ENCODE measurements at places on chromosomes 13 and 19.

GRCh38 chr13:91355099-91355825 lies 7.8 kb downstream of the MIR17HG start:
- no peak for DNase-seq

DNA sequence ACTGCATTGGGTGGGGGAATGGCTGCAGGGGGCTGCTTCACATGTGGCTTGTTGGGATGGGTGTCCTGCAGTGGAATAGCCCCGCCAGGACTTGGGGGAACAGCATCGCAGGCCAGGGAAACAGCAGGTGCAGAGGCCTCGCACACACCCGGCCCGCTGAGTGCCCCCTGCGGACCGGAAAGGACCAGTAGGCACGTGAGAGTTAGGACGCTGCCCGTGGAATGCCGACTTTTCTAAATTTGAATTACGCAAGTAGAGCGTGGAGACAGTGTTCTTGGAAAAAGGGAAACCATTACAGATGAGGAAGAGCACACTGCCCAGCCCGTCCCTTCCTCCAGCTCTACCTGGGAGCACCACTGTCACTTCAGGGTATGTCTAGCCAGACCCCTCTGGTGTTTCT lies 11.5 kb downstream of the DNM2 start:
- DNase-seq: no peak

GRCh38 chr13:114281351-114282040 lies at the start of gene UPF3A:
TSS of gene UPF3A (plus strand) at chr13:114281601. CDS start at chr13:114281640, 39 bp downstream.
- DNase-seq: peak; percentile 83

DNA sequence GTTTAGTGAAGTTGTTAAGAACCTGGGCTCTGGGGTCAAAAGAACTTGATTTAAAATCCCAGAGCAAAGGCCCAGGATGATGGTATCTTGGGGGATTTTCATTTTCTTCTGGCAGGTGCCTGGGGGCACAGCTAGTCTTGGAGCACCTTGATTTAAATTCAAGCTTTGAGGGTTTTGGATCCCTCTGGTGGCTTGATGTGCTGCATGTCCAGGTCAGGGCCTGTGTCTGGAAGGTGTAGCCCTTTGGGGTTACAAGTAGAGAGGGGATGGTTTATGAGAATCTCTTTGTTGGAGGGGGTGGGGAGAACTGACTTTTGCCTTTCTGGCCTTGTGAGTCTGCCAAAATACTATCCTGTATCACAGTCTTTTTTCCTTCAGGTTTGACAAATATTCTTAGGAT lies 55.8 kb downstream of the AKAP11 start:
- DNase-seq: no peak

- DNase-seq: no peak
These were observed 41.9 kb downstream of the CERS4 start for GRCh38 chr19:8251025-8251472.

DNA sequence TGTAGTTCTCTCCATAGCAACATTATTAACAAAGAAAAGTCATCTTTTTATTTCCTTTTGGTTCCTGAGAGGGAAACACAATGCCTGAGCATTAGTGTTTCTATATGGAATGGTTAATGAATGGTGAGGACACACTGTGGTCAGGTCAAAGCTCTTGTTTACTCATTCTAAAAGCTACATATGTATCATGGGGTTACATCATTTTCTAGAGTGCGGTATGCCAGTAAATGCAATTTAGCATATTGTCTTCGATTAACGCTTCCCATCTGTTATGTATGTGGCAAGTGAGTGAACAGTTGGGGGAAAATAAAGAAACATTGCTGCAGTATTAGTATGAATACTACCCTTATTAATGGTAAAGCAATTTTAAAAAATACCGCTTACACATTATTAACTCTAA lies 1152.2 kb upstream of the SPRY2 start:
- DNase-seq: no peak

DNA sequence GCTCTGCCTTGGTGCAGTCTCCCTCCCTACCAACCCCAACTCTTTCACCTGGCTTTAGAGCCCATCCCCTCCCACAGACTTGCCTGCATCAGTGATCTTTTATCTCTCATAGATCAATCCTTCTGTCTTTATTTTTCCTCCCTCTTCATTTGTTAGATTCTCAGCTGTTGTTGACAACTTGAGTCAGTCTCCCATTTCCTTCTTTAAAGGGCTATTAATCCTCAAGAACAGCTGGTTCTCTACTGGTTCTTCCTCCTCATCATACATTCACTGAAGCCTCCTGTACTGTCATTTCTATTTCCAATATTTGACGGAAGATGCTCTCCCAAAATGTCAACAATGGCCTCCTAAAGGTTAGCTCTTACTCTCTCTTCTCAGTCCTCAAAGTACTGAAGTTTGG lies 408.2 kb downstream of the TBC1D4 start:
- no peak for DNase-seq

DNA sequence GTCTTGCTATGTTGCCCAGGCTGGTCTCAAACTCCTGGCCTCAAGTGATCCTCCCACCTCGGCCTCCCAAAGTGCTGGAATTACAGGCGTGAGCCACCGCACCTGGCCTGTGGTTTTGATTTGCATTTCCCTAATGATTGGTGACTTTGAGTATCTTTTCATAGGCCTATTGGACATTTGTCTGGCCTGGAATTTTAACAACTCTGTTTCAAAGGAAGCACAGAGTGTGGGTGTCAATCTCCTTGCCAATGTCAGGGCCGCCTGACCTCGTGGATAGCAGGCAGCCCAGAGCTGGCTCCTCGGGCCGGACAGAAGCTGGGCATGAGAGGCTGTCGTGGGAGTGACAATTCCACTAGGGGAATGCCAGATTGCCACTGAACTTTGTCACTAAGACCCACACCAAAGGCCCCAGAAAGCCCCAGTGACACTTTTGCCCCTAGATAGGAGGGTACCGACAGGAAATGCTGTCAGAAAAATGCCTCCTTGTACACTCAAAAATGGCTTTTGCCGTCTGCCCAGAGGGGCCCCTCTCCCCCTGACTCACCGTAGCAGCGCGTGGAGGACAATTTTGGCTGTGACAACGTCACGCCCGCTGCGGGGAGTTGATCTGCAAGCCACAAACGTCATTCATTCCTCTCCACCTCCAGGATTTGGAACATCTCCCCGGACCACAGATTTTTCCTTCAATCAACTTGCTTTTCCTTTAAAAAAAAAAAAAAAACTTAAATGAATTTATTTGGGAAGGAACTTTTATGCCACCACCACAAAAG lies 11.7 kb upstream of the ADGRE5 start:
- DNase-seq: peak; percentile 93

GRCh38 chr13:113976711-113977684 lies 3.1 kb upstream of the C13orf46 start:
- DNase-seq: no peak

GRCh38 chr19:39308531-39309304 lies 11.9 kb downstream of the LRFN1 start:
- DNase-seq: no peak

DNA sequence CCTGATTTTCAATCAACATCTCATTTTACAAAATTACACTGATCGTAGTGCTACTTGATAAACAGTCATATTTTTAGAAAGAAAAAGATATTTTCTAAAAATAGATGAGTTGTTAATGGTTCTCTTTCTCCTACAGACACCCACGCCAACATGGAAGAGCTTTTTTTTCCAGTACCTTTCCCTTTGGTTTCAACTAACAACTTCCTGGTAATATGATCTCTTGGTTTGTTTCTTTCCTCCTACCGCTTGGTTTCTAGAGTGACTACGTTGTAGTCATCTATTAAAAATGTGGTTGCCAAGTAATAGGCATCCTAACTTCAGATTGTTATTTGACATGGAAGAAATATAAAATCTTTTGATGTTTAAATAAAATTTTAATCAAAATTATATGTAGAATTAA lies 189.0 kb downstream of the LACC1 start:
- no peak for DNase-seq

DNA sequence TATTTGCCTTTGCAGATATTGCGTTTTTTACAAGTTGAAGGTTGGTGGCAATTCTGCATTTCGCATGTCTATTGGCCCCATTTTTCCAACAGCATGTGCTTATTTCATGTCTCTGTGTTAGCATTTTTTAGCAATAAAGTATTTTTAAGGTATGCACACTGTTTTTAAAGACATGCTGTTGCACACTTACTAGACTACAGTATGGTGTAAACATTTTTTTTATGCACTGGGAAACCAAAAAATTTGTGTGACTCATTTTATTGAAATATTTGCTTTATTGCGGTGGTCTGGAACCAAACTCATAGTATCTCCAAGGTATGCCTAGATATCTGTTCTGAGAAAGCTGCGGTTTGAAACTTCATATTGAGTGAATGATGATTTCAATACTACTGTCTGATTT lies 55.4 kb upstream of the RNF113B start:
- DNase-seq: no peak

- DNase-seq: no peak
These were observed at the start of gene RSPH6A for GRCh38 chr19:45814851-45815480. TSS of gene RSPH6A (minus strand) at chr19:45815308. CDS start at chr19:45815176, 132 bp downstream.

DNA sequence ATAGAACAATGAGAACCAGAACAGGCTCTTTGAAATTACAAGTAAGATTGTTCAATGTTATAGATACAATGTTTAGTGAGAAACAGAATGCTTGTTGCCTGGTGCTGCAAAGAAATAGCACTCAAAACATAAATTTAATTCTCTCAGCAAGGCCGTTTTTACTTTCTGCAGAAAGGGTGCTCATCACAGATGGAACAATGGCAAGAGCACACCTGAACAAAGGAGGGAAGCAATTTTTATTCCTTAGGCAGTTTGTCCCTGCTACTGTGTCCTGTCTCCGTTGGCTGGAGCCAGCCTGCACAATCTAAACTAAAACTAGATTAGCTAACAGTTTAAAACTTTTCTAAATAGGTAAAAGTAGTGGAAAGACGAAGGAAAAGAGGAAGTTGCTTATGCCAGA lies 10.4 kb upstream of the ZNF8 start:
- no peak for DNase-seq

GRCh38 chr19:11481534-11482383 lies 913 bp upstream of the ELAVL3 start:
- DNase-seq: peak; percentile 61

GRCh38 chr19:40592170-40592569 lies 9.0 kb upstream of the LTBP4 start:
- DNase-seq: peak; percentile 55

DNA sequence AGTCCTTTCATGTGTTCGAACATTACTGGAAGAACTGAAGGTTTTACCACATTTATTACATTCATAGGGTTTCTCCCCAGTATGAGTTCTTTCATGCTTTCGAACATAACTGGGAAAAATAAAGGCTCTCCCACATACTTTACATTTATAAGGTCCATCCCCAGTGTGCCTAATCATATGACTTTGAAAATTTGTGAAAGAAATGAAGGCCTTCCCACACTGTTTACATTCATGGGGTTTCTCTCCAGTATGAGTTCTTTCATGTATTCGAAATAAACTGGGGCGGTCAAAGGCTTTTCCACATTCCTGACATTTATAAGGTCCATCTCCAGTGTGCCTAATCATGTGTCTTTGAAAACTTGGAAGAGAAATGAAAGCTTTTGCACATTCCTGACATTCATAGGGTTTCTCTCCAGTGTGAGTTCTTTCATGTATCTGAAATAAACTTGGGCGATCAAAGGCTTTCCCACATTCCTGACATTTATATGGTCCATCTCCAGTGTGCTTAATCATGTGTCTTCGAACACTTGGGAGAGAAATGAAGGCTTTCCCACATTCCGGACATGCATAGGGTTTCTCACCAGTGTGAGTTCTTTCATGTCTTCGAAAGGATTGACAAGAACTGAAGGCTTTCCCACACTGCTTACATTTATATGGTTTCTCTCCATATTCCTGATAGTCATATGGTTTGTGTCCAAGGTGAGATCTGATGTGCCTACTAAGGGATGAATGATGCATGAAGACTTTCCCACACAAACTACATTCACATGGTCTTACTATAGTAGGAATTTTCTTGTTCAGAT lies 24.0 kb downstream of the ZNF564 start:
- DNase-seq: no peak

DNA sequence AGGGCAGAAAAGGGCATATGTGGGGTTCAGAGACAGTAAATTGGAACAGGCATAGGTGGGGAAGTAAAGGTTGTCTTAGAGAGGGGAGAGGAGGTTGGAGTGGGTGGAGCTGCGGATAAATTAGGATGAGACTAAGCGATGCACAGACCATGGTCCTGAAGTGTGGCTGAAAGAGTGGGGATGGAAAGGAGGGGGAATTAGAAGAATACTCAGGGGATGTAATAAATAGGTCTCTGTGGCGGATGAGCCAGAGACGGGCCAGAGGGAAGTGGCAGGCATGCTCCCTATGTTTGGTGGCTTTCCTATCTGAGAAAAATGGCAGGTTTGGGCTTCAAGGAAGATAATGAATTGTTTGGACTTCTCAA lies 123.4 kb downstream of the OLFM4 start:
- no peak for DNase-seq

GRCh38 chr13:112769615-112770014 lies 79.8 kb downstream of the ATP11A start:
- no peak for DNase-seq

DNA sequence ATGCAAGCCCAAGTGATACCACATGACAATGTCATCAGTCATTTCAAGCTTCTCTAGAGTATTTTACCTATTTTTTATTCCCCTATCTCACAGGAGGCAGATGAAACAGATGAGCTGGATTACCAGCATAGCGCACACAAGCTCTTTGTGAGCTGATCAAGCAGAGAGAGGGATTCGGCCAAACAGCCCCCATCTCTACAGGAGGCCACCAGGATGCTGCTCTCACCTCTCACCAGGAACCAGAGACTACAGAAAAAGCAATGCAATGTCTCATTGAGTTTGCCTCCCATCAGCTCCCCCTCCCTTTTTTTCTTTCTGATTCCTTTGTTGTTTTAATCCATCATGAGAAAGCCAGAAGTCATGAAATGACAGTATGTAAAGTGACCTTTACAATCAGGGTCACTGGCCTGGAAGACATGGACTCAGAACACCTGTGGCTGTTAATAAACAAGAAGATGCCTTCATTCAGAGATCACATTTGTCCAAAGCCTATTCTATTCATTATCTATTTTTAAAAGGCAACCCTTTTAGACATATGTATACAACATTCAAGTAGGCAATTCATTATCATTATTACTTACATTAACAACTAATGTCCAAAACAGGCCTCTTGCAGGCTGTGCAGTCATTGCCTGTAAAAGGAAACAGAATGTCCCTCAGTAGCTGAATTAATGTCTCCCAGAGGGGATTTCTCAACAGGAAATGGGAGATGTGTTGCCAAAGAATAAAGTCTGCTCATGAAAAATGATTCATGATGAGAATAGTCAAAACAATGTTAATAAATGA lies 656.6 kb downstream of the TBC1D4 start:
- no peak for DNase-seq

DNA sequence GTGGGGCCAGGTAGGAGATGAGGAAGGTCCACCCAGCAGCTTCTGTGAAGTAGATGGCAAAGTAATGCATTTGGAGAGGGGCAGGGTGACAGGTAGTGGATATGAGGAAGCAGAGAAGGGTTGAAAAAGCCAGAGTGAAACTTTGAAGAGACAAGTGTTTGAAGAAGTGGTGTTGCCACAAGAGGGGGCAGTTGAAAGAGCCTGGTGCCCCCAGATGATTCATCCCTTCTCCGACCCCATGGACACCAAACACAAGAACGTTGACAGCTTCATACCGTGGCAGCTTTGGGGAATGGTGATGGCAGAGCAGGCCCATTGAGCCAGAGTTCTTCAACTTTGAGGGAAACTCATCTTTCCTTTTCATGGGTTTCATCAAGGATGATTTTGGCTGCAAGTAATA lies 19.9 kb downstream of the IFNL3 start:
- no peak for DNase-seq

Data from CD4-positive, alpha-beta T cell treated with Interferon alpha-2 for 1 hour (primary cell).